H4 (cell line): ENCODE measurements at places on chromosomes 1 and 21.
A peak's percentile ranks its signal among the peaks of the same experiment; 100 is the strongest.

DNA sequence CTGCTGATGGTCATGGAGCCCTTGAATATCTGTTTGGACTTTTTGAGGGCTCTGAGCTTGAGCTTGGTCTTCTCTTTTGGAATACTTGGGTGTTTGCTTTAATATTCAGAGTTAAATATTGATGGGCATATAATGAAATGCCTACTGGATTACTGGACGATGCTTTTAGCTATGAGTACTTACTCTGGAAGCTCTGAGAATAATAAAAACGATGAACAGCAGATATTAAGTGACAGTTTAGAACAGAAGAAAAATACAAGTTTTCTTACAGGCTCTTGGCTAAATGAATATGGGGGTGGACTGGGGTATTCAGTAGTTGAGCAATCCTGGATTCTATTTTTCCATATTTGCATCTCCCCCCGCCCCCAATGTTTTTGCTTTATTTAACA is 20.7 kb downstream of the GALNT2 start:
- no peak for DNase-seq

DNA sequence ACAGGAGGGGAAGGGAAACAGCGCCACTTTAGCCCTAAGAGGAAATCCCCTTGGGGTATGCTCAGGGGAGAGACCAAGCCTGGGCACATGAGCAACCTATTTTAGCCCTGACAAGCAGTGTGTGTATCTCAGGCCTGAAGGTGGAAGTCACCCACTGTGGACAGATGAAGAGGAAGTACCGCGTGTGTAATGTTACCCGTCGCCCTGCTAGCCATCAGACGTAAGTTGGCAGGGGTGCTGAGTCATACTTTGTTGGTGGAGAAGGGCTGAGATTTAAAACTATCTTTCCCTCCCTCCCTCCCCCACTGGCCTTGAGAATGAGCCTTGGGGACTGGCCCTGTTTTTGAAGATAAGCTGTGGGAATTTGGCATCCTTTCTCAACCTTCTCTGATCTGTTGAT is 11.2 kb downstream of the AGO1 start:
- peak; percentile 14 for DNase-seq

- DNase-seq: no peak
Observed at GRCh38 chr1:21818656-21819055, 6.6 kb downstream of the LDLRAD2 start.

DNA sequence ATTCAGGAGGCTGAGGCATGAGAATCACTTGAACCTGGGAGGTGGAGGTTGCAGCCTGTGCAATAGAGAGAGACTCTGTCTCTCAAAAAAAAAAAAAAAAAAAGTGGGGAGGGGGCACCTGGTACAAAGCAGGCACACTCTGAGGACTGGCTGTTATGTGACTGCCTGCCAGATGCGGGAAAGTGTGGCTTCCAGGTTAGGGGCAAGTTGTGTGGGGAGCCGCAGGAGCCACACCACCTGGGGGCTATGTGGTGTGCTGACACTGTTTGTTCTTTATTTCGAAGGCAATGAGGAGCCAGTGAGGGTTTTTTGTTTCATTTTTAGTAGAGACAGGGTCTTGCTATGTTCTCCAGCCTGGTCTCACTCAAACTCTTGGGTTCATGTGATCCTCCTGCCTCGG is 5.7 kb downstream of the THEMIS2 start:
- DNase-seq: no peak

GRCh38 chr1:201371276-201371675 is 6.2 kb downstream of the TNNT2 start:
- DNase-seq: no peak

DNA sequence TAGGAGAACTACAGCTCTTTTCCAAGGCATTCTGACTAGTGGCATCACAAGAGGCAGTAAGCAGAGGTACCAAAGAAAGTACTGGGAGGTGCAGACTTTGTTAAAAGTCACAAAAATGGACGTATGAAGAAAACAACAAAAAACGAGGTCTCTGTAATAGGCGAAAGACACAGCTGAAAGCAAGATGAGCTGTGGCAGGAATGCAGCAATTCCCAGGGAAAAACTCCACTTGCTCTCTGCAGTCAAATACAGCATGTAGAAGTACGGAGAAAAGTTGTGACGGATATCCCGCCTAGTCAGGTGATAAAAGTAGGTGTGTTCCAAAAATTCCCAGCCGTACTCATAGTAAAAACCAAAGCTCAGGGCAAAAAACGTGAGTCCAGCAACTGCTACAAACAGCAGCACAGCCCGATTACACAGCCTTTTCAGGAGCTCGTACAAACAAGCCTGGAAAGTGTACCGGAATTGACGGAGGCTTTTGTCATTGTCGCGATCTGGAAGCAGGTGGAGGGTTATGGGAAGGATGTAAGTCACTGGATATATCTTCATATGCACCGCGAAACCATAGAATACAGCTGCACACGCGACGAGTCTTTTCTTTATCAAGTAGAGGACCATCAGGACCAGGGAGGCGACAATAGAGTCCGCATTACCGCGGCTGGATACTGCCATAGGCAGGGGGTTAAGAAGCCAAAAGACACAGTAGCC is 979 bp downstream of the PIGM start:
- DNase-seq: no peak

DNA sequence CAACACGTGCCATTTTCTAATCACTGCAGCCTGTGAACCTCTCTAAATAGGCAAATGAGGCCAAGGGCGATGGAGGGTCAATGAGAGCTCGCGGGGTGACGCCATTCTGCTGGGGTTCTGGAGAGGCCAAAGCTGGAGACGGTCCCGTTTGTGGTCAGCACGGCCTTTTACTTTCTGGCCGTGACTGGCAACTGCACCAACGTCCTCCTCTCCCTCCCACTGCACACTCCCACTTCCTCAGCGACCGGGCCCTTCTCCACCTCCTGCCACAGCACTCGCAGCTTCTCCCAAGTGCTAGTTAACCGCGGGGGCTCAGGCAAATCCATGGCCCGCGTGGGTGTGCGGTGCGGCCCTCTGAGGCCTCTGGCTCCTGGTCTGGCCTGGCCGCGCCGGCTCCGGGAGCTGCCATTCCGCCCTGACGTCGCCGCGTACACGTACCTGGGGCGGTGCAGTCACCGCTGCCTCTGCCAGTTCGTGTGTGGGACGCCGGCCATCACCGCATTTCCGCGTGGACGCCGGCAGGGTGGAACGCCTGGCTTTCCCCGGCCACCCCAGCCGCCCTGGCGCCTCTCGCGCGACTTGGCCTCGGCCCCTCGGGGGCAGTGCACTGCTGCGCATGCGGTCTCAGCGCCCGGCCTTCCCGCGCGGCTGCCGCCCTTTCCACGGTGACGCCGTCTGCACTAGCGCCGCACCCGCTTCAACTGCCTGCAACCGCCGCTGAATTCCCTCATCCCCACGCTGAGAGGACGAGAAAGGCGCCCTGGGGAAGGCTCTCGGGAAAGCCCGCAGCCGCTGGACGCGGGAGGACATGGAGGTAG is 18.2 kb downstream of the OR2C3 start:
- no peak for DNase-seq

DNA sequence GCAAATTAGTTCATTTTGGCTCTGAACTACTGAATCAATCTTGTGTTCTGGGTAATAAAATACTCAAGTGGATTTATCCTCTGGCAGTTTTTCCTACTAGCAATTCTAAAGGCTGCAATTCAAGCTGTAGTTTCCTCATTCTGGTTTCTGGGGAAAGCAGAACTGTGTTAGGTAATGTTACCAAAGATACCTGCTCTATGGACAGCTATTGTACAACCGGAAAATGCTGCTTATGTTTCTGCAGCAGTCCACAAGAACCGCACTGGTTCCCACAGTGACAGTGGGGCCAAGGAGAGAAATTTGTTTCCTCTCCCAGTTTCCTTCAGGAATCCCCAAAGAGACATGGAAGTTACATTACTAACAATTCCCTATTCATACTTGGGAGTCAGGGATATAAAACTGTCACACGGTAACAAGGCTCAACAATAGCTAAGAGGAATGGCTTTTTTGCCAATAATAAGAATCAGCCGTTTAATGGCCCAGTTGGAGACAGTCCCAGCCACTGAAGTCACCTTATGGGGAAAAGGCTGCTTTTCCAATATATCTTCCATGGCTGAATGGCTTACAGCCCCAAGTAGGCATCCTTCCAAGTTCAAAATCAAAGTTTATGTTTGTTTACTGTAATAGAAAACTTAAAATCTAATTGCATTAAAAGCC is 52.6 kb downstream of the PCNX2 start:
- no peak for DNase-seq

GRCh38 chr1:205310976-205311704 is 10.4 kb downstream of the NUAK2 start:
- DNase-seq: no peak

GRCh38 chr21:31260790-31261189 is 83.3 kb downstream of the TIAM1 start:
- no peak for DNase-seq

GRCh38 chr21:17388226-17388625 is 124.6 kb upstream of the CXADR start:
- no peak for DNase-seq

- DNase-seq: no peak
Observed at GRCh38 chr1:224333939-224334786, 4.2 kb upstream of the NVL start.

DNA sequence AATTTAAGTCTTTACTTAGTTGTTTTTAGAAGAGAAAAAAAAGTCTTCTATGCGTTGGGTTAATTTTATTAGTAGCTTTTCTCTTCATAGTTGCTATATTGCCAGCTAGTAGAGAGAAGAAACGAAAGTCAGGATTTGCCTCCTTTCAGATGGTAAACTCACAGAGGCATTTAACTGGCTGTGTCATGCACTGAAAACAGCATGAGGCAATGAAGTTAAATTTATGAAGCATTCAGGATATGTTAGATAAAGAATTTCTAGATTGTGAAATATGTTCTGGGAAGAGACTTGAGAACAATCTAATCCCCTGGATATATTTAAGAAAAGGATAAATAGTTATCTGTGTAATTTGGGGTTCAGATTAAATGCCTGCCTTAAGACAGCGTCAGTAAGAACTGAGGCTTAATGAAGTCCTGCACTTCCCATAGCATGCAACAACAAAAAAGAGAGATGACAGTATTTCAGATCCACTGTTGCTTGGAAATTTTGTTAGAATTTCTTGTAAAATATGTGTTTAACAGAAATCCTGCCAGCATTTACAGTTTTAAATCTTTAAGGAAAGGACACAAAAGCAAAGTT is 1.7 kb downstream of the ANGPTL1 start:
- no peak for DNase-seq

DNA sequence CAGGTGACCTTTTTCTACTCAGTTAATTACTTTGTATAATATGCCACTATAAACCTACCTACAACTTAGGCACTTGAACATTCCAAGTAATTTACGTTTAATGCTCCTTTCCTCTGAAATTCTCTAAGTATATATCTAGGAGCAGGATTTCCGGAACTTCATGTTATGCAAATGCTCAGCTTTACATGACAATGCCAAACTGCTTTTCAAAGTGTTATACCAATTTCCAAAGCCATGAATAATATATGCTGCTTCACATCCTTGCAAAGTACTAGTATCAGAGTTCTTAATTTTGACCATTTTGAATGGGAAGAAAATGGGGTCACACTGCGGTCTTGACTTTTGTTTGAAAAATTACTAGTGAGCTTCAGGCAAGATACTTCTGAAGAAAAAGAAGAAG is 5.8 kb upstream of the XCL1 start:
- no peak for DNase-seq

GRCh38 chr1:212291505-212292134 is 6.4 kb downstream of the PPP2R5A start:
- DNase-seq: peak; percentile 66

DNA sequence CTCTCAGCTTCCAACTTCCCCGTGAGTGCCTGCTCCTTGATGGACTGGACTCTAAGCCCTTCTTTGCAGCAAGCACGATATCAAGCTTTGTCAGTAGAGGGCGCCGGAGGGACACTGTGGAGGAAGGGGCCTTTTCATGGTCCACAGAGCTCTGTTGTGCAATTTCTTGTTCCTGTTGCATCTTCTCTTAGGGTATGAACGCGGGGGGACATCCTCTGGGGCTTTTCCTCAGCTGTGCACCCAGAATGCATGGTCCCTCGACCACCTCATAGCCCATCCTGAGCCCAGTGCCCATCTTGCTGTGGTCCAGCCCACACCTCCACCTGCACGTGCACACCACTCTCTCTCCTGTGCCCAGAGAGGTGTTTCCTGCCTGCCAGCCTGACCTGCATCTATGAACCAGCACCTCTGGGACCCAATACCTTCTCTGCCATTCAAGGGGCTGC is 556.8 kb downstream of the PTPRU start:
- DNase-seq: peak; percentile 82

DNA sequence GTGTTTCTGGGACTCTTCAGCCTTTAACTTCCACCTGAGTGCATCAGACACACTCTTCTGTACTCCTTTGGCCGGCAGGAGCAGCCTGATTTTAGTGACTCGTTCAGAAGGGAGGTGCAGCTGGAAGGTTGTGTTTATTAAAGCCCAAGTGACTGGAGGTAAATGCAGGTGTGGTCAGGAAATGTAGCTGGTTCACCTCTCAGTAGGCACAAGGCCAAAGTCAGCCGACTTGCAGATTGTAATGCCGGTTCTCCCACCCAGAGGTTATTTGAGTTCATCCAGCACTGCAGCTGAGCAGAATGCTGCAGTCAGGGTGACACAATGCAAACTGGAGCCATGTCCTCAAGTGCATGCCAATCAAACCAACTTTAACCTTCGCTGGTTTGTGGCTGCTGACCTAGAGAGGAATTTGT is 91.5 kb downstream of the SPATA46 start:
- peak; percentile 23 for DNase-seq

- no peak for DNase-seq
Observed at GRCh38 chr1:239723776-239724367, 337.5 kb downstream of the CHRM3 start.

- DNase-seq: no peak
Observed at GRCh38 chr1:246182149-246182851, 324.8 kb downstream of the SMYD3 start.

DNA sequence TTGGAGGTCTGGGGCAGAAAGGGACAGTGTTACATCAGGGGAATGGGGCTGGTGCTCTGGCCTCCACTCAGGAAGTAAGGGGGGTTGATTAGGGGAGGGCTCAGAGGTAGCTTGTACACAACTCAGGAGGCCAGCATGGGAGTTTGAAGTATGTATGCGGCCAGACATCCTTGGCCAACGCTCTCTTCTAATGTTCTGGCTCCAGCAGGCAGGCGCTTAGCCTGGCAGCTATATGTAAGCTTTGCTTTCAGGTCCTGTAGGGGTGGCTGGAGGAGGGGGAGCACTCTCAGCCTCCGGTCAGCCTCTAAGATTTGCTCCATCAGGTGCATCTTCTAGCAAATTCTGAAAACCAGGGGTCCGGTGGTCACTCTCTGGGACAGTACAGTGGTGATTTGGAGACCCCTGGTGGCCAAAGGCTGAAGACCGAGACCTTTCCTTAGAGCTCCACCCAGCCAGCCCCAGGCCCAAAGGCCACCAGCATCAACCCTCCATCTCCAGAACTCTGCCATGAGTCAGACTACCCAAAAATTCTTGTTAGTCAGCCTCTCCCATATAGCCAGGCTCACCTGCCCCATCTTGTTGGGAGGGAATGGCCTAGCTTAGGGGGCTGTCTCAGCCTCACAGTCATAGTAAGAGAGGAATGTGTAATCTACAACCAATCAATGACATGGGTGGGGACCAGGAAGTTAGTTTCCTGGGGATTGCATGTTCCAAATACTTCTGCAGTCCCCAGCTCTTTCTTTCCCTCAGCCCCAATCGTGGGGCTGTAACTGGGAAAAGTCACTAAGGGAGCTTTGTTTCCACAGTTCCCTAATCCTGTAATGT is 9.7 kb upstream of the COL8A2 start:
- DNase-seq: no peak

- no peak for DNase-seq
Observed at GRCh38 chr1:2300851-2301606, 72.9 kb downstream of the SKI start.

- DNase-seq: no peak
Observed at GRCh38 chr21:31266241-31266640, 77.8 kb downstream of the TIAM1 start.

GRCh38 chr1:30451532-30452125 is 271.8 kb downstream of the MATN1 start:
- DNase-seq: no peak
